ENCODE measurements at places on chromosomes 4 and X.

GRCh38 chr4:178752954-178753525 lies 1310.8 kb upstream of the AGA start:
- no peak for DNase-seq

DNA sequence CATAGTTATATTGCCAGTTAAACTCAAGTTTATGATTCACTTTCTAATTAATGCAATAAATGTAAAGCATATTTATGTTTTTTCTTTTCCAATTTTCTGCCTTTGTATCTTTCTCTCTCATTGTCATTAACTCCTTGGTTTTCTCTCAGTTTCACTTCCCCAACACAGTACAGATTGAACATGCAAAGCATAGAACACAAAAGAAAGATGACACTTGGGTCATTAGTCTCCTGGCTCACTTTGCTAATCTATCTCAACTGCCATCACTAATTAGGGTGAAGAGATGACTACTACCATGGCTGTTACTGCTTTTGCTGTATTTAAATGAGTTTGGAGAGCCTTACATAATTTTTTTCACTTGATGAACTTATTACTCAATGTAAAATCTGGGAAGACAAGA lies 12.3 kb upstream of the NAA11 start:
- no peak for DNase-seq

GRCh38 chrX:83658731-83659130 lies 150.6 kb downstream of the POU3F4 start:
- no peak for DNase-seq

GRCh38 chrX:105823092-105823455 lies 735 bp downstream of the NRK start:
- no peak for DNase-seq

- no peak for DNase-seq
These were observed 472.6 kb upstream of the CPEB2 start for GRCh38 chr4:14529653-14530052.

Data from GM12865 (cell line).